ENCODE measurements at places on chromosomes 2 and 18.

GRCh38 chr2:36052819-36053218, 302.8 kb upstream of the CRIM1 start:
- DNase-seq, result no peak

DNA sequence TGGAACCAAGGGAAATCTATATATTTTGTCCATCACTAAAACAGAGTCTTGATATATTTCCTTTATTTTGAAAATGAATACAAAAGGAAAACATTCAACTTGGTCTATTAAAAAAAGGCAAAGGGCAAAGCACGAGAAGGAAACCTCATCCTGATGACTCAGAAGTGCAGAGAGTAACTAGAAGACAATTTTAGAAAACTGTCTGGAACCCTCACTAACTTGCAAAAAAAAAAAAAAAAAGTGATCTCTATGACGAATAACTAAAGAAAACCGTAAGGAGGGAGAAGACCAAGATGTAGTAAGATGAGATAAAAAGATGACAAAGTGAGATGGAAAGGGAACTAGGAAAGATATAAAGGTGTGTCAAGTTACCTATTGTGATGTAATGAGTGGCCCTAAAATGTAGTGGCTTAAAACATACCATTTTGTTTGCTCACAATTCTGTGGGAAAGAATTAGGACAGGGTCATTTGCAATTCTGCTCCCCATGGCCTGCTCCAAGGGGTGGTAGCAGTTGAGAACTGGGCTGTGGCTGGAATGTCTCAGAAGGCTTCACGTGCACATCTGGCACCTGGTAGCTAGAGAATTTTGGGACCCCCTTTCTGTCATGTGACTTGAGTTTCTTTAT, 303.0 kb downstream of the DYSF start:
- DNase-seq, result no peak

DNA sequence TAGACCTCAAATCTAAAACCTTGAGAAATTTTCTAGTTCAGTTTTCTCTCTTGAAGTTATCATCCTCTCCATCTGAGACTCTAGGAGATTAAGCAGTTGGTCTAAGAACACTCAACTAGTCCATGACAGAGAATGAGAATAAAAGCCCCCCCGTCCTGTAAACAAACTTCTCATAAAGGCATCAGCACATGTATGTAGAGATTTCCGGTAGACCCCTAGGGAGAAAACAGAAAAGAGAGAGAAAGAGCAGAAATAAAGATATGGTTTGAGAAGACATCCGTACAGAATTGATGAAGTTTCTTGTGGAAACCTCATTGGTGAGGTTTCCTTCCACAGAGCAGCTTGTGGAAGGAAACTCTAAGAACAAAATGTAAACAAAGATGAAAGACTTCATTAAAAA, 3.2 kb upstream of the GPR155 start:
- no peak for DNase-seq

DNA sequence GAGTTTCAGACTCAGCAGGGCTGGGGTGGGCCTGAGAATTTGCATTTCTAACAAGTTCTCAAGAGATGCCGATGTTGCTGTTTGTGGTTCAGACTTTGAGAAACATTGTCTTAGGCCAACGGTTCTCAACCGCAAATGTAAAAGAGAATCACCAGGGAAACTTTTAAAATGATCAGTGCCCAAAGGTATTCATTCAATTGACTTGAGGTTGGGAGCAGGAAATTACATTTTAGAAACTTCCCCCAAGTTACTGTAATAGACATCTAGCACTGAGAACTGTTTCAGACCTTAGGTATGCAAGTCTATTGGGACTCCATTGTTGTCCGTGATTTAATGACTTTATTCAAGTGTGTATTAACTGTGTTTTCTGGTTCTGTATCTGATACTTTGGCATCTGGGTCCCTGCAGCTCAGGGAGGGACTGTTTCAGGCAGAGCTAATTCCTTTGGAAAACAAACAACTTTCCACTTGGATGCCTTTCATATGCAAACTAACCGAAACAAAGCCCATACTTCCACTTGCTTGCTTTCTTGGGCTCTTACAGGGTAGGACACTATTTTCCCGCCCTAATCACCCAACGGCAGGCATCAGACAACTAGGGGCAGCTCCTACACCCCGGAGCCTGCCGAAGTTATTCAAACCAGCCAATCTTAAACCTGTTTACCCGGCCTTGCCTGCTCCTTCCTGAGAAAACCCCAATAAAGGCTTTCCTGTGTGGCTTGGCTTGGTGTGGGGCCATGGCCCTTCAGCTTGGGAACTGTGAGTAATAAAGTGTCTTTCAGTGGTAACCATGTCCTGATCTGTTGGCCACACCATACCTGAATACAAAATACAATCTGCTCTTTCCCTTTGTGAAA, 97.6 kb downstream of the POLE4 start:
- no peak for DNase-seq

DNA sequence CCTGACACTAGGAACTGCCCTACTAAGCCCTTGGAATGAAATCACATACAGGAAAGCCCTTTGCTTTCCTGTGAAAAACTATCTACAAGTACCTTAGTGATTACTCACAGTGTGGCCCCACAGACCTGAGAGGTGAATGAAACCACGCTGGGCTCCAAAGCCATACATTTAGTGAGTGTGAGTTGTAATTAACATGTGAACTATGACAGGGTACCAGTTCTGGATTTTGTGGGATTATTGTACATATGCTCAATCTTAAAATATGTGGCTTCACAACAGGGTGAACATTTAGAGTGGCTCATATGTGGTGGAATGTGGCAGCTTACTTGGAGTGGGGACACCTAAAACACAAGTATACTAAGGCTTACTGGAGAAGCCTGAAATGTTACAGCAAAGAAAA, 12.3 kb downstream of the KCTD1 start:
- no peak for DNase-seq

DNA sequence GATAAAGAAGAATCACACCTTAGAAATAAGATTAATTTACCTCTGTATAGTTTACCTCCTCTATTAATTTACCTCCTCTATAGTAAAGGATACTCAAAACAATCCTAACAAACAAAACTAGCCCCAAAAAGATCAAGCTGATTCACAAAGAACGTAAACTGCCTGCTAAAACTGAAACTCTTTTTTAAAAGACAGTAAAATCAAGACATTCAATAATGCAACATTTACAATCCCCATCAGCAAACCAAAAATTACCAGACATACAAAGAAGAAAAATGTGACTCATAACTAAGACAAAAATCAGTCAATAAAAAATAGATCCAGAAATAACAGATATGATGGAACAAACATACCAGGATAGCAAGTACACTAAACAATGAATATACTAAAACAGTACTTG, 215.7 kb downstream of the ZEB2 start:
- no peak for DNase-seq

GRCh38 chr2:127486247-127487058, 39.8 kb downstream of the IWS1 start:
- no peak for DNase-seq

DNA sequence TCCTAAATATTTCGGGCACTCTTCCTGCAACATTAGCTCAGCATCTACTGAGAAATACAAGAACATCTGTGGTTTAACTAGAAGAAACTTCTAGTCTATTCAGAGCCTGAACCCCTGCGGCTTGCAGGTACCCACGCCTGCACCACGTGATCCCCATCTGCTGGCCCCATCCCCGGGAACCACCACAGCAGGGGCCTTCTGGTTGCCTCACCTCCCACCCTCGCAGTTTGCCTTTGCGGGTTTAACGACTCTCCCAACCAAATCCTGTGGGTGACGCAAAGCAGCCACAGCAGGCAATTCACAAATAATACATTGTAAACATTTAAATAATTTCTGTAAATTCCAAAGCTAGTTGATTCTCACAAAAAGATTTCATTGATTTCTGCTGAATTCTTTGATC, 90.2 kb upstream of the TMEM18 start:
- DNase-seq, result no peak

Measured in stimulated activated CD4-positive, alpha-beta T cell treated with anti-CD3 and anti-CD28 coated beads, TNF-alpha, amount 100 ng/mL, for 1 hour (primary cell).